Stimulated activated CD4-positive, alpha-beta T cell treated with anti-CD3 and anti-CD28 coated beads, Interleukin-1b, Interleukin-23, amount 100 ng/mL, for 1 hour (primary cell): ENCODE measurements at places on chromosomes 11 and 22.

DNA sequence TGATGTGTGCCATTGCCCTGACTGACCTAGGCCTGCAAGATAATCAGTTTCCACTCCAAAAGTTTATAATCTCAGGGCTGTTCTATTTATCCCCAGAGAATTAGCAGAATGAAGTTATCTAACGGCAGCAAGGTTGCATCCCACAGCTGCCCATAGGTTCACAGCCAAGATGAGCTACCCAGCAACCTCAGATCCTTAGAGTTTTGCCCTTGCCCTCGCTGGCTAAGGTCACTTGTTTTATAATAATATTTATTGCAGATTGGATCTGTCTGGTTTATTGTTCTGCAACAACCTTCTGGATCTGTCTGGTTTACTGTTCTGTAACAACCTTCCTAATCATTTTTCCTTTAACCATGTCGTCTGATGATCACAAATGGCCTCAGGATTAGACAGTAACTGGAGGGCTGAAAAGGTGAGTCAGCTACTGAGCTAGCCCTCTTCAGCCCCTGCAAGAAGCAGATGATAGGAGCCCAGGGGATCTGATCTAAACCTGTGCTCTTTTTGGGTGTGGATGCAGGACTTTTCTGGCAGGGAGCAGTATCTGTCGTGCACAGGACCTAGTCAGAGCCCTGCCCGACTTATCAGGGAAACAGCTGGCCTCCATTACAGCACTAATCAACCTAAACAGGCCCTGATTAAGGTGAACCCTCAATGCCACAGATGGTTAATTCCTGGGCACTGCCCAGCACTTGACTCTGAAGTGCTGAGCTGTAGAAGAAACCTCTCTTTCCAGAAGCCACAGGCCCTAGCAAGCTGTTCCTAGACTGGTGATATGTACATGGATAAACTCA is 642.9 kb upstream of the KIRREL3 start:
- no peak for DNase-seq

GRCh38 chr11:119810478-119811232 is 81.7 kb upstream of the NECTIN1 start:
- DNase-seq = no peak

DNA sequence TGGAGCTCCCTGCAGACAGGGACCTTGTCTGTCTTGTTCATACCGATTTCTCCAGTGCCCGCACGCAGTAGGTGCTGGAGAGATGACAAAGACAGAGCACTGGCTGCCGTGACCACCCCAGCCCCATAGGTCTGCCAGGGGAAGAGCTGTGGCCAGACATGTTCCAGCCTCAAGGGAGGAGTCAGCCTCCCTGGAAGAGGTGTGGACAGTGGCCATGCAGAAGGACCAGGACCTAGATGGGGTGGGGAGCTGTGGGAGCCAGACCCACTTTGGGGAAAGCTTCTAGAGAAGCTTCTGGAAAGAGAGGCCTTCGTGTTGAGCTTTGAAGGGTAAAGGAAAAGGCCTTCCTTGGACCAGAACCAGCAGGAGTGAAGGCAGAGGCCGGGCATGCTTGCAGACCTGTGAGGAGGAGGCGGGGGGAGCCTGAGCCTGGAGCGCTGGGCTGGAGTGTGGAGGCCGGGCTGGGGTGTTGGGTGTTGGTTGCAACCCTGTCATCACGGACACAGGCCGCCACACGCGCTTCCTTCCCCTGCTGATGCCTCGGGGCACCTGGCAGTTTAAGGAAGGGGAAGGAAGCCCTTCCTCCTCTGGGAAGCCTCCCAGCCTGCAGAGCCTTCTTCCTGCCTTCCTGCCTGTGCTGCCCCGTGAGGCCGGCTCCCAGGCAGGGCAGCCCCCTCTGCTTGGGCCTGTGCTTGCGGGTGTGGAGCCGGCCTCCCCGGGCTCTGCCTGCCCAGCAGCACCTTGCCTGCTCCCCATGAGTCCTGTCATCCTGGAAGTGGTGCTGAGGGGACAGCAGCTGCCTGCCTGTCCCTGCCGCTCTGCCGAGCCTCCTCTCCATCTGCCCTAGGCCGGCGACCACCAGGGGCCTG is 12.3 kb downstream of the RELT start:
- DNase-seq = no peak

DNA sequence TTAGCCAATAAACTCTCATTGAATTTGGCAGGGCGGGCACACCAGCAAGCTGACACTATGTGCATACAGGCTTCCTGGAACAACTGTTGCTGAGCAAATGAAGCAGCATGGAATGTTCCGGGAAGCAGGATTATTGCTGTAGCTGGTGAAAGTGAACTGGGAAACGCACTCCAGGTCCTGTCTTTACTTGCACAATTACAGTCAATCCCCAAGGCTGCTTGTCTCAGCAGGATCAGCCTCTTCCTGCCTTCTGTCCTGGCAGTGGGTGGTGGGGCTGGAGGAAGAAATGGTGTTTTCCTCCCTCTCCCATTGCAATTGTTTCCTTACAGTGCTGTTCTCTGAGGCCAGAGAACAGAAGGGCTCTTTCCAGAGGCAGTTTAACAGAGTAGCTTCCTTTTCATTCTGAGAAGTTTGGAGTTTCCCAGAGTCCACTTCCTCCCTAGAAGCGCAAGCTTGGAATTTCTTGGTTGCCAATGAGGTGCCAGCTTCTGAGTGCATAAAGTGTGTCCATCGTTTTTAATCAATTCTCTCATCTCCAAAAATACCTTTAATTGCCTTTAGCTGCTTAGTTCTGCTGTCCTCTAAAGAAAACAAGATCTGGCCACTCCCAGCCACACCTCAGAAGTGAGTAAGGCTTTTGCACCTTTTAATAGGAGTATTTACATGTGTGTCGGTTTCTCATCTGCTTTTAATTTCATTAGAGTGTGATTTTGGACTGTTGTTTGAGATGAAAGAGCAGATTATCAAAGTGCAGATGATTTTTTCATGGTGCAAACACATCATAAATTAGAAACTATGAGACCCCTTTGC is 19.9 kb downstream of the CD44 start:
- no peak for DNase-seq

GRCh38 chr11:120358729-120359128 is 22.5 kb downstream of the ARHGEF12 start:
- DNase-seq = no peak

DNA sequence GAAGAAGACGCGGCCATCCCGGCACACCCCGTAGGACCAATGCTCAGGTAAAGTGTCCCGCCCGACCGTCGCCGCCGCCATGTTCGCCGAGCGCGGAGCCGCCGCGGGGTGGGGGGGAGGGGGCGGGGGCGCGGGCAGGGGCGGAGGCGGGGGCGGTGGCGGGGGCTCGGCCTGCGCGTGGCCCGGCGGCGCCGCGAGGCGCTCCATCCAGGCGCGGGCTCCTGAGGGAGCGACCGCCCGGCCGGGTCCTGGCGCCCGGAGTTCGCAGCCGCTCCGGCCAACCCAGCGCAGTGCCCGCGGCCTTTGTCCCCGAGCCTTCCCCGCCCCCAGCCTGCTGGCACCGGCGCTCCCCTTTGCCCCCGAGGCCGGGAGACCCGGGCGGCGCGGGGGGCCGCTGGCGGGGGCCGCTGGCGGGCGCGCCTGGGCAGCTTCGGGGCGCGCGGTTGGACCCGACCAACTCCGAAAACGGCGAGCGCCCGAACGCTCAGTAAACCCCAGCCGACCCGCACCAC is at the start of gene PLEKHA7:
PLEKHA7 (minus strand) TSS at position 94 of the 512 bp plus-strand sequence; CDS start at position 81, 13 bp downstream.
- DNase-seq = no peak

DNA sequence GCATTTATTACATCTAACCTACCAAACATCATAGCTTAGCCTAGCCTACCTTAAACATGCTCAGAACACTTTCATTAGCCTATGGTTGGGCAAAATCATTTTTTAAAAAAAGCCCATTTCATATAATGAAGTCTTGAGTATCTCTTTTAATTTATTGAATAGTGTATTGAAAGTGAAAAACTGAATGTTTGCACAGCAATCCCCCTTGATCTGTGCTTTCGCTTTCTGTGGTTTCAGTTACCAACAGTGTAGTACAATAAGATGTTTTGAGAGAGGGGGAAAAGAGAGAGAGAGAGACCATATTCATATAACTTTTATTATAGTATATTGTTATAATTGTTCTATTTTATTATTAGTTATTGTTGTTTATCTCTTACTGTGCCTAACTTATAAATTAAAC is 8.4 kb upstream of the MAP6 start:
- no peak for DNase-seq

DNA sequence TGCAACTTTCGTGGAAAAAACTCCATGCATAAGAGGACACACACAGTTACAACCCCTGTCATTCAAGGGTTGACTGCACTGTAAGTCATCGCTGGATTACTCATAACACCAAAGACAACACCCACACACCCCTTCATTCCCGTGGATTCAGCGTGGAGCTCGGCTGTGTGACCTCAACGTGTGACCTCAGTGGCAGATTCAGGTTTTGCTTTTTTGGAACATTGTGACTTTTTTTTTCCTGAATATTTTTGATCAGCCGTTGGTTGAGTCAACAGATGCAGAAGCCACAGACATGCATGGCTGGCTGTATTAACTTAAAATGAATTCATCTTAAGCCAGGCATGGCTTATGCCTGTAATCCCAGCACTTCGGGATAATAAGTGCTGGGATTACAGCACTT is 19.7 kb upstream of the MUC5AC start:
- no peak for DNase-seq

DNA sequence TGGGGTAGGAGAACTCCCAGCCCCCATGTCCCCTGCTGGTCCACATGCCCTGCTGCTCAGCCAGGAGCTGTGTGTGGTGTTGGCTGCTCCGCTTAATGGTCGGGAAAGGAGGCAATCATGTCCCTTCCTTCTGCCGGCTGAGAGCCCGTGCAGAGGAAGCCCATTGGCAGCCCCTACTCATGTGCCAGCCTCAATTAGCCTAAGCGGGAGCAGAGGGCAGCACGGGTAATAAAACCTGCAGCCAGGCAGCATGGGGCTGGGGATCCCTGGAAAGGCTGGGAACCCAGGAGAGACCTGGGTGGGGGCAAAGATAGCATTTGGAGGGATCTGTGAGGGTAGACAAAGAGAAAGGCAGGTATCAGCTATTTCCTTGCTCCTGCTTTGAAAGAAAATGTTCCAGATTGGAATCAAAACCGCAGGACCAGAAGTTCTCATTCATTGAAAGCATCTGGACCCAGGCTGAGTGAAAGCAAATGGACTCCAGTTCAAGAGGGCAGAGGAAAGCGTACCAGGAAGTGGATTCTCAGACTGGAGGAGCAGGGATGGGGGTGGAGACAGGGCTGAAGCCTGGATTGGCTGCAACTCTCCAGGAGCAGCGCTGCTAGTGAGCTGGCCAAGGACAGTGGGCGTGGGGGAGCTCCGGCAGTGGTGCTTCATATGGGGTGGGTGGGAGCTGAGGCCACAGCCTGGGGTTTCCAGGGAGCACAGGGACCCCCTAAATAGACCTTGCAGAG is 103.4 kb upstream of the NECTIN1 start:
- DNase-seq = no peak

DNA sequence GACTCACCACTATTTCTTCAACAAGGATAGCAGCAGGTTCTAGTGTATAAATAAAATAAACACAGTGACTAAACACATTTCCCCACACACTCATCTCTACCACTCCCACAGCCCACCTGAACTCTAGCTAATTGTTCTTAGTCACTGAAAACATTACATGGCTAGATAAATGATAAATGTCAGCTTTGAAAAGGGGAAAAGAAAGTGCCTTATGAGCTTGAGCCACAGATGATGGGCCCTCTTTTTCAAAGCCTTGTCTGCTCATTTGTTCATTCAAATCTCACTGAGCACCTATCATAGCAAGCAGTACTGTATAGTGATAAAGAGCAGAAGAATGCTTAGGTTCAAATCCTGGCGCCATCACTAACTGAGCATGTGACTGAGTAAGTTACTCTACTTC is 58.3 kb downstream of the SIK3 start:
- no peak for DNase-seq

- no peak for DNase-seq
Measured at GRCh38 chr11:27861706-27862430, 161.6 kb upstream of the BDNF start.

DNA sequence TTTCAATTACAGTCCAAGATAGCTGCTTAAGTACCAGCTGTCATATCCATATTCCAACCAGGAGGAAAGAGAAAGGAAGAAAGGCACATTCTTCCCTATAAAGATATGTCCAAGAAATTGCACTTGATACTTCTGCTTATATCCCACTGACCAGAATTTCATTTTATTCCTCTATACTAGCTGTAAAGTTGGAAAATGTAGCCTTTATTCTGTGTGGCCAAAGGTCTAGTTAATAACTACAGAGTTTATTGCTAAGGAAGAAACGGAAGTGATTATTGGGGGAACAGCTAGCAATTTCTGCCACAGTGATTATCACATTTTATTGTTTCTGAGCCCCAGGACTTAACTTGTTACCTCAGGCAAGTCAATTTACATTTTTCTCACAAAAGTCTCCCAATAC is 213.8 kb downstream of the TTC28 start:
- no peak for DNase-seq

DNA sequence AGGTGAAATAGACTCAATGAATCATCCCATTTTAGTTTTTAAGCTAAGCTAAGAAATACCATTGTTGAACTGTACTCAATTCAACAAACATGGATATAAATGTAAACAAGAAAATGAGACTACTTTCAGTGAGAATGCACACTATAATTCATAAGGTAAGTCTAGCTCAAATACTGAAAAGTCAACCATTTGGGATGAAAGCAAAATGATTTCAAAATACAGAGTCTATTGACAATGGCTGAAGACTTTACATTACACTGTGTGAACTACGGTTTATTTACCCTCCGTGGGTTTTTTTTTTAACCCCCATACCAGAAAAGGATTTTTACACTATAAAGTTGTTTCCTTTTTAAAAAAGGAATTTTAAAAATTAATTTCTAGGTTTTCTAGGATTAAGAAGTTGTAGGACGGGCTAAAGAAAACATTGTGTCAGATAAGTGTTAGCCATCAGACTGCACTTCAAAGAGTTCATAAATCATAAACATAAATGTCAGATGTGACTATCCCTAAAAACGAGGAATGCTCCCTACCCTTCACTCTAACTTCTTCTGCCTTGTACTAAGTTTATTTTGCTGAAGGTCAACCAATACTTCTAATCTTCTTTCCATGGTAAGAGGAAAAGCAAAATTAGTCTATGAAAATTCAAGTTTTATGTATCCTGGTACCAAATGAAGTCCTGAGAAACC is 83.0 kb downstream of the FCHSD2 start:
- no peak for DNase-seq

DNA sequence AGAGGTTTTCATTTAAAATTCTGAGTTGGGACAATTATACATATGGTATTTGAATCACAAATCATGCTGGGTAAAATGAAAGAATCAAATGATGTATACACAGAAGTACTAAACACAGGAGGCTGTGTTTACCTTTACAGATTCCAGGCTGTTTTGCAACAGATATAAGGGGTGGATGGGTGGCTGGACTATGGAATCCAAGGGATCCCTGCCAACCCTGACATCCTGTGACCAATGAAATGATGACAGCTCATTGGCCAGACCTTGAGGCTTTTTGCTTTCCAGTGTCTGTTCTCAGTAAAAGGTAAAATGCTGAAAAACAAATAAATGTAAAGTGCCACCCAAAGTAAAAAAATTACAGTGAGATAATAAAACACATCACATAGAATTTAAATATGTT is 3.3 kb upstream of the DDI1 start:
- no peak for DNase-seq
